ENCODE measurements at places on chromosomes 1 and 21.

DNA sequence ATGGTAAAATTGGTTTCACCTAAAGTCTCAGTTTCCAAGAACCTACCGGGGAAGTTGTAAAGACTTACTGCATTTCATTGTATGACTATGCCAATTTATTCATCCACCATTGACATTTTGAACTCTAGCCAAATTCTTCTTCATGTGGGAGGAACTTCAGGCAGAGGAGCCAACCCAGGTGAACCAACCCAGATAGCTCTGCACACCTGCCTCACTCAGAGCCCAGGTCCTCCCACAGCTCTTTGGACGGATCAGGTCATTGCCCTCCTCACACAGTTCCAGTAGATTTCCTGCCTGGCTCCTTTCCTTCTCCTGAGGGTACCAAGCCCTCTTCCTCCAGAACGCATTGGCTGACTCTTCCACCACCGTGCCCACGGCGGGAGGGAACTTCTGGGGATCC, 121.7 kb downstream of the DTL start:
- DNase-seq: no peak

GRCh38 chr1:21910558-21911204, 26.4 kb downstream of the HSPG2 start:
- no peak for DNase-seq

DNA sequence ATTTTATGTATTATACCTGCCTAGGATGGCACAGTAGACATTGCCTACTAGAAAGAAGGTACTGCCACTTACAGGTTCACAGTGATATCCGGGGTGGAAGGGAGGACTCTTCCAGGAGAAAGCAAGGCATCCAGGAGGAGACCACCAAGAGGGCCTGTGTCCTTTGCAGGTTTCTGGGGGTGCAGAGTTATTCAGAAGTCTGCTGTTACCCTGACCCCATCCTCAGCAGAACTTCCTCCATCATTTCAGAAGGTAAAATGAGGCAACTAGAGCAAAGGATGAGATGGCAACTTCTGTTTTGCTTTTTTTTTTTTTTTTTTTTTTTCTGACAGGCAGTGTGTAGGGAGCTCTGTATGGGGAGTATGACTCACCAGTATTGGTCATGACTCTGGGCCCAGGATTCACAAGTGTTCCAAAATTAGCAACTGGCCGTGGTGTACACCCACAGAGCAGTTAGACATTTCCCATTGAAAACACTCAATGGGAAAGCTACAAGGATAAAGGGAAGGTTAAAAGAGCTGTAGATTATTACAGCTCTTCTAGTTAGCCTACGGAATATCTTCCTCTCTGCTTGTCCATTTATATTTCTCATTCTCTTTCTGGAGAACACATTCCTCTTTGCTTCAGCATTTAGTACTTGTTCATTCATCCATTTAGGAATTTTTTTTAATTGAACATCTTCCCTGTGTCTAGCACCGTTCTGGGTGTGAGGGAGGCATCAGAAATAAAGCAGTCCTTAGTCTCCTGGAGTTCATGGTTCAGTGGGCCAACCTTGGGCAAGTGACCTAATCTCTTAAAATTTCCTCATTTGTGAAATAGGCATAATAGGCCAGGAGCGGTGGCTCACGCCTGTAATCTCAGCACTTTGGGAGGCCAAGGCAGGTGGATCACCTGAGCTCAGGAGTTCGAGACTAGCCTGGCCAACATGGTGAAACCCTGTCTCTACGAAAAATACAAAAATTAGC, 50.5 kb upstream of the PPP2R5A start:
- DNase-seq: peak; percentile 28

DNA sequence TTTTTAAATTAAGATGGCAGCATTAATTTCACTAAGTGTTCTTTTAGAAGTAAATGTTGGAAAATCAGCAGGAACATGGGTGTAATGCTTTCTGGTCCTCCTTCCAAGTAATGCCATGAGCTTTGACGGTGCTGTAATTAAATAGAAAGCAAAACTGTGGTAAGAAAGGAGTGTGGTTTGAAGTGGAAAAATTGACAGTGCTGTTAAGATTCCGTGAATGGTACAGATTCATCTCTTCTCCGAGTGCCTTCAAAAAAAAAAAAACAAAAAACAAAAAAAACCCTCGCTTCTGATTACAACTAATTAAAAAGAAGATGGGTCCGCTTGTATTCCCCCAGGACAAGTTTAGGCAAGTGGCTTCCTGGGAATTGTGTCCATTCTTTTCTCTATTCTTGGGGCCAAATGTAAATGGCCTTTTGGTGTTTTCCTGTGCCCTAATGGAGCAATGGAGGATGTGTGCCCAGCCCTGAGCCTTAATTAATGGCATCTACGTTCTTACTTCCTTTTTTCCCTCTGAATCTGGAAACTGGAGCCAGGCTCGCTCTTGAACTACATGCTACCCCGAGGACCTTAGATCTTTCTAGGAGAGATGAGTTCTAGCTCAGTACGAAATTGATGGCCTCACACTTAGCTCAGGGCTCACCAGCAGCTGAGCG, 5.1 kb downstream of the LMO4 start:
- DNase-seq: no peak

DNA sequence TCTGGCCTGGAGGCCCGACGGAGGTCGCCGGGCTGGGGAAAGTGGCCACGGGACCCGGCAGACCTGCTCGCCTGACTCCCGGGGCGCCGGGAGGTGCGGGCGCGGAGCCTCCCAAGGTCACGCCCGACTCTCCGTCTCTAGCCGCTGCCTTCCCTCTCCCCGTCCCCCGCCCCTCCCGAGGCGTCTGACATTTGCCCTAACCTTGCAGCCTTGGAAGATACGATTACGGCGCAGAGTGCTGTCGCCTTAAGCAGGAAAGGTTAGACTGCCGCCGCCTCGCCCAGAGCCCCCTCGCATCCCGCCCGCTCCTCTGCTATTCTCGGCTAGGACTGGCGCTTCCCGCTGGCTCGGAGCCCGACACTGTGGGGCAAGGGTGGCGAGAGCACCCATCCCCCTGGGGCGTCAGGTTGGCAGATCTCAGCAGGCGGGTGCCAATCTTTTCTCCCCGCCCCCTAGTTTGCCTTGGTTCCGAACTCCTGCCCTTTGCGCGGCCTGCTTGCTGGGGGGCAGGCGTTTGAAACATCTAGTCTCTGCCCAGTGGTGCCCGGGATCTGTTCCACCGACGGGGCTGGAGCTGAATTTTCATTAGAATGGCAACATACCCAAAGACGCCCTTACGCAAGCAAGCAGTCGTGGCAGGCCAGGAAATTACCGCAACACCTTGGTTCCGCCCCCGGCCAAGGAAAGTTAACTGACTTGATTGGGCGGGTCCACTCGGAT, 835 bp downstream of the PGM1 start:
- peak; percentile 68 for DNase-seq

- DNase-seq: no peak
These were observed 37.2 kb upstream of the SCCPDH start for GRCh38 chr1:246687002-246687401.

DNA sequence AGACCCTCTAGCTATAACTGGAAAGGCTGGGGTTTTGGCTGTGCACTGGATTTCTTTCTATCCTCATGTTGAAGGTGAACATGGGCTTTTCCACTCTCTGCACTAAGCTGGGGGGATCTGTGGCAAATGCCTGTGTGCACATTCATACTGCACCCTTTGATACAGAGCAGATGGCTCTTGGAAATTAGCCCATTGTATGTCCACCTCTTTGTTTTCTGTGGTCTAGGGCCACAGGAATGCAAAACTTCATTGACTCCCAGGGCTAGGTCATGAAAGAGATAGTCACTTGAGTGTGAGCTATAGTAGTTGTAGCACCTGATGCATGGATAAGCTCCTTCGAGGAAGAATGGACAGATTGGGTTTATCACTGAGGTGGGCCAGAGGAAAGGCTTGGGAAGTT, 5.7 kb upstream of the OR14A16 start:
- no peak for DNase-seq

GRCh38 chr1:154398141-154398540, 7.0 kb upstream of the IL6R start:
- no peak for DNase-seq

DNA sequence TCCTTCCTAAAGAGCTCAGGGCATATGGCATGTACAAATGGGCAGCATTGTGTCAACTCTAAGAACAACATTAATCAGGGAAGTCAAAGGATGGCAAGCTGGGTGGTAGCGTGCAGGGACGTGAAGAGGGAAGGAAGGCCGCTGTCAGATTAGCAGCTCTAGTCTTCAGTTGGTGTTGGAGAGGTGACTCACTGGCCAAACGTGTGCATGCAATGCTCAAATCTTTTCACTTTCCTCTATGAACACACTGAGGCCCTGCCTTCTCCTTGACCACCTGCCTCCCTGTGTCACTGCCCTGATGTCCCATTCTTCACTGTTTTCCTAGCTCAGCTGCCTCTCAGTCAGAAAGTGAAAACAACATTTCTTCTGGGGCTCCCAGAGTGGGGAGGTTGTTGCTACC, 5.9 kb upstream of the PIGR start:
- DNase-seq: no peak

DNA sequence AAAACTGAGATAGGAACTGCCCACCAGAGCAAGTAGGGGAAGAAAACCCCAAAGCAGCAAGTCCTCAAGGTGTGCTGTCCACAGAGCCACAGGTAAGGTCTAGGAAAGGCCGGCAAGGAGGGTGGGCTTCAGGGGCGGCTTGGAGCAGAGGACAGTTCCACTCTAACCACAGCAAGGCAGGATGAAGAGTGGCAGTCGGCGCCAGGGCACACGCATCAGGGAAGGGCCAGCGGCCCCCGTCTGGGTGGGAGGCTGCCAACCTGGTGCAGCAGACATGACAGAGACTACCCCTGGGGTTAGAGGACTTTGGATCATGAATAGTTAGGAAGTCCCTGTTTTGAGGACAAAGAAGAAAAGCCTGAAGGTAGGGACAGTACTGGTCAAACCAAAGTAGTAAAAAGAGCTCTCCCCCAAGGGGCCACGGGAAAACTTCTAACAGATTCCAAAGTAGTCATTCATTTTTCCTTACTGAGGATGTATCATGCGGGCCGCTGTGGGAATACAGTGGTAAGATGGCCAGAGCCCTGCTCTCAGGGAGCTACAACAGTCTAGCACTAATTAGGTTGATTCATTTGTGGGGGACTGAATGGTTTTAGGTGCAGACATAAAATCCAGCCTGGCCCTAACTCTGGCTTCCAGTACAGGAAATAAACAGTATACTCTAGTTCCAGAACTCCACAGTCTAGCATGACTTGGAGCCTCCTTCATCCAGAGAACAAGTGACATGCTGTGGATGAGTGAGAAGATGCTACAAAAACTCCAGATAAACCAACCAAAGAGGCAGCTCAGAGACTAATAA, 3.5 kb upstream of the RAP1GAP start:
- DNase-seq: no peak

DNA sequence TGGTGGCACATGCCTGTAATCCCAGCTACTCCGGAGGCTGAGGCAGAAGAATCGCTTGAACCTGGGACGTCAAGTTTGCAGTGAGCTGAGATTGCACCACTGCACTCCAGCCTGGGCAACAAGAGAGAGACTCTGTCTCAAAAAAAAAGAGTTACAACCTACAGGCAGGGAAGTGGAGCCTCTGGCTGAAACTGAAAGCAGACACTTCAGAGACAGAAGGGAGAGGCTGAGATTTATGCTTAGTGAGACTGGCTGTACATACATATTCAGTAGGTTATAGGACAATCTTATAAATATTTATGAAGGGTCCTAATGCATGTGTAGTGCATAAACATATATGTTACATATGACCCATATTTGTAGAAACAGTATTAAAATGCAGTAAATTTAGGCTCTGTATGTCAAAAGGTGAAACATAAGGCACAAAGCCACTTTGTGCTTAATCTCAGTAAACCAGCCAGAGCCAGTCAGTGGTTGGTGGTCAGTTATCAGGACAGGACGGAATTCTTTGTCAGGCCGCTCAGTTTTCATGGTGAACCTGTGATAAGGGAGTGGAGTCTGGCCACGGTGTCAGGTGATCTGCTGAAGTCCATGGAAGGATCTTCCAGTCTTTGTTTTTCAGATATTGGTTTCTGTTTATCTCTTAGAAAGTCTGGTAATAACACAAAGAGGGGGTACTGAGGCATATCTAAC, 13.7 kb downstream of the RHEX start:
- no peak for DNase-seq

Measured in HEK293T (cell line).